ENCODE measurements at places on chromosomes 13 and 19. TPM values are rescaled to one million over a fixed set of nuclear protein-coding genes. Genes with fewer than 3 reads are reported as not detected.

Gene HNRNPA1L2
- 4.0 TPM for total RNA-seq

DNA sequence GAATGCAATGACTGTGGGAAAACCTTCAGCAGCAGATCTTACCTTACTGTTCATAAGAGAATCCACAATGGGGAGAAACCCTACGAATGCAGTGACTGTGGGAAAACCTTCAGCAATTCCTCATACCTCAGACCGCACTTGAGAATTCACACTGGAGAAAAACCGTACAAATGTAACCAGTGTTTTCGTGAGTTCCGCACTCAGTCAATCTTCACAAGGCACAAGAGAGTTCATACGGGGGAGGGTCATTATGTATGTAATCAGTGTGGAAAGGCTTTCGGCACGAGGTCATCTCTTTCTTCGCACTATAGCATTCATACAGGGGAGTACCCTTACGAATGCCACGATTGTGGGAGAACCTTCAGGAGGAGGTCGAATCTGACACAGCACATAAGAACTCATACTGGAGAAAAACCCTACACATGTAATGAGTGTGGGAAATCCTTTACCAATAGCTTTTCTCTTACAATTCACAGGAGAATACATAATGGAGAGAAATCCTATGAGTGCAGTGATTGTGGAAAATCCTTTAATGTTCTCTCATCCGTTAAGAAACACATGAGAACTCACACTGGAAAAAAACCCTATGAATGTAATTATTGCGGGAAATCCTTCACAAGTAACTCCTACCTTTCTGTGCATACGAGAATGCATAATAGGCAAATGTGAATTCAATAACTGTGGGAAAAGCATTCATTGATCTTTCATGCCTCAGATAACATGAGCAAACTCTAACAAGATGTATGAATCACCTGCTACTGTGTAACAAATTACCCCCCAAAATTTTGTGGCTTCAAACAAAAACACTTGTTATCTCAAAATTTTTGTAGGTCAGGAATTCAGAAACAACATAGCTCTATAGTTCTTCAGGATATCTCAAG lies 13.8 kb downstream of the ZNF557 start:
- no peaks in the 10 kb centered on the region for H3K4me1 ChIP-seq

DNA sequence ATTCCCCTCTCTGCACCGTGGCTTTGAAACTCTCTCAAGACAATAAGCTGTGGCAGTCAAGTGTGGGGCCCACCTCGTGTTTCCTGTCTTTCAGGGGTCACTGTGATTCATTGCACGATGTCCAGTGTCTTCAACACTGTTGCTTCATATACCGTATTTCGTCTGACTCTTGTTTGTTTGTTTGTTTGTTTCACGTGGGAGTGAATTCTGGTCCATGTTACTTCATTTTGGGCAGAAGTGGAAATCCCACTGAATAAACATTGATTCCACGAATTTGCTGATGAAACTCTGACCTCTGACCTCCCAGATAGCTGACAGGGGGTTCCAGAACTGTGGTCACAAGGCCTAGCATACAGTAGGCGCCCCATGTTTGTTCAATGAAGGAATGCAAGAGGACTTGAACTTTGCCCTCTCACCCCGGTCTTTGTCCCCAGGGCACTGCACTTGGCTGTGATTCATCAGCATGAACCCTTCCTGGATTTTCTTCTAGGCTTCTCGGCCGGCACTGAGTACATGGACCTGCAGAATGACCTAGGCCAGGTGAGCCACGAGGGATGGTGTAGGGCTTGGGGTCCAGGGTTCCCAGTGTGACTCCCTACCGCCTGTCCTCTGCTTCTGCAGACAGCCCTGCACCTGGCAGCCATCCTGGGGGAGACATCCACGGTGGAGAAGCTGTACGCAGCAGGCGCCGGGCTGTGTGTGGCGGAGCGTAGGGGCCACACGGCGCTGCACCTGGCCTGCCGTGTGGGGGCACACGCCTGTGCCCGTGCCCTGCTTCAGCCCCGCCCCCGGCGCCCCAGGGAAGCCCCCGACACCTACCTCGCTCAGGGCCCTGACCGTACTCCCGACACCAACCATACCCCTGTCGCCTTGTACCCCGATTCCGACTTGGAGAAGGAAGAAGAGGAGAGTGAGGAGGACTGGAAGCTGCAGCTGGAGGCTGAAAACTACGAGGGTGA lies 5.1 kb downstream of the NFKBIB start:
- H3K4me3 ChIP-seq = no peak overlapping the region
- DNase-seq = no peak
- H3K27ac ChIP-seq = no peak overlapping the region
- no peaks in the 10 kb centered on the region for H3K4me1 ChIP-seq

DNA sequence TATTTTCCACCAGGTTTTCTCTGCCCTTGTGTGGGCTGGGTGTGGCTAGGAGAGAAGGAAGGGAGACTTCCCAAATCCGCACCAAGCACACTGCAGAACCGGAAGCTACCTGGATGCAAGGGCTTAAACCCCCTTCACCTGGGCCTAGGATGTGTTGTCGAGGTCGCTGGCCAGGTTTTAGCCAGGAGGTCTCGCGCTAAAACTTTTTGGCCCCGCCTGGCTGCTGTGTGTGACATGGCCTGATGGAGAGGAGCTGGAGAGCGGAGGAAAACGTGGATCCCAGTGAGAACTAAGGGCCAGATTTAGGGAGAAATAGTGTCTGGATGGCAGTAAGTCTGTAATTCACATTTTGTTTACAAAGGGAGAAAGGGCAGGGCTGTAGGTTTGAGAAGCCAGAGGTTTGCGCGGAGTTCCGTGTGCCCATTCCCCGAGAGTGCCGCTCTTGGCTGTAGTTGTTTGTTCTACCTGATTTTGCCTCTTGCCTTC lies 3.1 kb upstream of the TSHZ3 start:
- H3K4me1 ChIP-seq = peaks cover 17% of the 10 kb centered on the region
- DNase-seq = no peak
- H3K36me3 ChIP-seq = peaks cover 19% of the 10 kb centered on the region
- H3K27ac ChIP-seq = no peak overlapping the region
- no peaks in the 10 kb centered on the region for H3K27me3 ChIP-seq

- no peaks in the 10 kb centered on the region for H3K4me1 ChIP-seq
- no peaks in the 10 kb centered on the region for H3K27me3 ChIP-seq
- no peak for DNase-seq
- no peak overlapping the region for H3K4me3 ChIP-seq
- no peak overlapping the region for H3K27ac ChIP-seq
- no peaks in the 10 kb centered on the region for H3K36me3 ChIP-seq
These were observed 1.3 kb downstream of the ZNF607 start for GRCh38 chr19:37718304-37718703.

DNA sequence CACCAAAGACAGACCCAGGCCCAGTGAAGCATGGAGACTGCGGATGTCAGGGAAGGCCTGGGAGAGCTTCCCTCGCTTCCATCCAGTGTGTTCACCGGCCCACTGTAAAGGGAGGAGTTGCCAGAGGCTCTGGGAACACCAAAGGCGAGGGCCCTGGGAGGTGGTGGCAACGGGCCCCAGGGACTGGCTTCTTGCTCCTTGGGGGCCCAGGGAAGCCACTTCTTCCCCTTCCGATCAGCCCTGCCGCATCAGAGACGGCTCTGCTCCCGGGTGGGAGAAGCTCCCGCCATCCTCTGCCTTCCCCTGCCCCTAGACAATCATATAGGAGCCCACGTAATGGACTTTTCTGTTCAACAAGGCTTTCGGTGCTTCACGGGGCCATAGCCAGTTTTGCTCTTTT lies 83.4 kb upstream of the GPR183 start:
- peaks cover 9% of the 10 kb centered on the region for H3K36me3 ChIP-seq
- no peak overlapping the region for H3K27ac ChIP-seq
- no peaks in the 10 kb centered on the region for H3K27me3 ChIP-seq
- no peaks in the 10 kb centered on the region for H3K4me1 ChIP-seq
- DNase-seq = no peak

DNA sequence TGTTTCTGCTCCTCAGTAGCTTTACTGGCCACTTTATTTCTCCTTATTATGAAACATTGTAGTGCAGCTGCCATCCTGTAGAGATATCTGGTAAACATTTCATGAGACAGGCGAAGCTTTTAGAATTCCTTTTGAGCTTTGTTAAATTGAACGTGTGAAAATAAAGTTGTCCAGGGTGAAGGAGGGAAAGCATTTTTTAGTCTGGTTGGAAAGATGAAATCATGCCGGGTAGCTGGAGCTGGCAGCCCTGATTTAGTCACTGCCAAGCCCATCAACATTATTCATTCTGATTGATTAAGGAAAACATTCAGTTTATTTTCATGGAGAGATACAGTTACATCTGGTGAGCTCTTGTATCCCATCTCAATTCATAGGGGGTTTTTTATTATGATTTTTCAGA lies 326.2 kb upstream of the GPC6 start:
- no peak for DNase-seq
- no peaks in the 10 kb centered on the region for H3K4me1 ChIP-seq
- H3K4me3 ChIP-seq = no peak overlapping the region
- no peaks in the 10 kb centered on the region for H3K36me3 ChIP-seq
- H3K27ac ChIP-seq = no peak overlapping the region

Gene DENND1C
- not detected for total RNA-seq

- peak overlapping the region; percentile 44 for H3K4me3 ChIP-seq
- peak overlapping the region; percentile 15 for H3K27ac ChIP-seq
- H3K27me3 ChIP-seq = peaks cover 29% of the 10 kb centered on the region
These were observed 714 bp downstream of the PLPP2 start for GRCh38 chr19:290372-291005.

- no peak overlapping the region for H3K4me3 ChIP-seq
- peaks cover 74% of the 10 kb centered on the region for H3K27me3 ChIP-seq
- H3K36me3 ChIP-seq = no peaks in the 10 kb centered on the region
- no peaks in the 10 kb centered on the region for H3K4me1 ChIP-seq
- H3K27ac ChIP-seq = no peak overlapping the region
These were observed 5.6 kb downstream of the TEX29 start for GRCh38 chr13:111325941-111326620.

All from SJSA1 (cell line).